ENCODE measurements at places on chromosomes 5 and 9.

DNA sequence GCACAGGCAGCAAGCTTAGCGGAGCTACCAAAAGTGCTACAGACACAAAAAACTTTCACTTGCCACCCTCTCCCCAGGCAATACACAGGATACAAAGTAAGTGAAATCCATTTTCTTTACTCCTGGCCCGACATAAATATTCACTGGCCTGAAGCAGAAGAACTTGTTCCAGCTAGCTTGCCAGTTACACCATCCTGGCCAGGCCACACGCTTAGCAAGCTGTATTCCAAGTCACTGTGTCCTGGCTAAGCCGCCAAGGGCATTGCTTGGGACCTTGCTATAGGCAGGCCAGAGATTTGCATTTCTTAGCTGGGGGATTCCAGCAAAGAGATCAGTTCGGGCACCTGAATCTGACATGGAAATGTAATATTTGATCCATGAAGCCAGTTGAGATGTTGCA is 71.0 kb upstream of the SLC1A3 start:
- no peak for DNase-seq

- no peak for DNase-seq
These were observed 77.0 kb downstream of the ABCA1 start for GRCh38 chr9:104850786-104851545.

DNA sequence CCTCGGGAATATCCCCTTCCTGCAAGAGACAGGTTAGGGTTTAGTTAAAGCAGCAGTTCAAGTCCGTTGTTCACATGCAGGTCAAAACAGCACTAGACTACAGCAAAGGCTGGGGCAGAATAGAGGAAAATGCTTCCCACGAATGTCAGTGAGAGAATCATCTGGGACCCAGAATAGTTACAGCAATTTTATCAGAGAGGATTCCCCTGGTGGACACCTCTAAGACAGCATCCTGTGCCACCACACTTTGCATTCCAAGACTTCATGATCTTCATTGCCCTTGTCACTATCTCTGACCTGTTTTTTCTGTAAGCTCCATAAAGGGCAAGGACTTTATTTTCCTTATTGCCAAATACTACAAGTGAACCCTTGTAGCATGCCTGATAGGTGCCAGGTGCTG is 12.9 kb downstream of the GRXCR2 start:
- no peak for DNase-seq

DNA sequence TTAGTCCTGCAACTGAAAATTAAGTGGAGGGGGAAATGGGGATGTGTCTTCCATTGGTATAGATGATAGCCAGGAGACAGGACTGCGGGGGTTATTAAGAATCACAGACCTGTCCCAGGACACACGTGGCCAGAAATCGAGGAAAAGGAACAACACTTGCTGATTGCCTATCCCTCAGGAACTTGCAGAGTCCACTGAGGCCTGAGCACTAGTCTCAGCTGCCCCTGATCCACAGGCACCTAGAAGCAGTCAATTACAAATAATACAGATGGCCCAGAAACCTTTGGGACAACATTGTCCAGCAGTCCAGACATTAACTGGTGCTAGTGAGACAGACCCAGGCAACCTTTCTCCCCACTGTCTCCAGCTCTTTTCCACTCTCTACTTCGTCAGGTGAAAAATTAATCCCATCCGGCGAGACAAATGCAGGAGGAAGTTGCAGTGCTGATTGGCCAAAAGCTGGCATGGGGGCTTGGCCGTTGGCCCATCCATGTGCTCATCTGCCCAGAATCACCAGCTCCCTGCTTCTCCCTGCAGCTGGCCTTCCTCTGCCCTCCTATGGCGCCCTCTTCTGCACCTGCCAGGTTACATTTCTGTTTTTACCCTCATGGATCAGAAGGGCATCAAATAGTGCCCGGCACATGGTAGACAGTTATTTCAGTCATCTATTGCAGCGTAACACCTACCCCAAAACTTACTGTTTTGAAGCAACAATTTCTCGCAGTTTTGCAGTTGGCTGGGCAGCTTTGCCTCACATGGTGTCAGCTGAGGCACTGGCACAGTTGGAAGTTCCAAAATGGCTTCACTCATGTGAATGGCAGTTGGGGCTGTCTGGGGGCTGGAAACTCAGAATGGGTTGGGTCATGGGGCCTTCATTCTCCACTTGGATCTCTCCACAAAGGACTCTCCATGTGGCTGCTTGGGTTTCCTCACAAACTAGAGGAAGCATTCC is 3.6 kb upstream of the B4GALT1 start:
- peak; percentile 51 for DNase-seq

DNA sequence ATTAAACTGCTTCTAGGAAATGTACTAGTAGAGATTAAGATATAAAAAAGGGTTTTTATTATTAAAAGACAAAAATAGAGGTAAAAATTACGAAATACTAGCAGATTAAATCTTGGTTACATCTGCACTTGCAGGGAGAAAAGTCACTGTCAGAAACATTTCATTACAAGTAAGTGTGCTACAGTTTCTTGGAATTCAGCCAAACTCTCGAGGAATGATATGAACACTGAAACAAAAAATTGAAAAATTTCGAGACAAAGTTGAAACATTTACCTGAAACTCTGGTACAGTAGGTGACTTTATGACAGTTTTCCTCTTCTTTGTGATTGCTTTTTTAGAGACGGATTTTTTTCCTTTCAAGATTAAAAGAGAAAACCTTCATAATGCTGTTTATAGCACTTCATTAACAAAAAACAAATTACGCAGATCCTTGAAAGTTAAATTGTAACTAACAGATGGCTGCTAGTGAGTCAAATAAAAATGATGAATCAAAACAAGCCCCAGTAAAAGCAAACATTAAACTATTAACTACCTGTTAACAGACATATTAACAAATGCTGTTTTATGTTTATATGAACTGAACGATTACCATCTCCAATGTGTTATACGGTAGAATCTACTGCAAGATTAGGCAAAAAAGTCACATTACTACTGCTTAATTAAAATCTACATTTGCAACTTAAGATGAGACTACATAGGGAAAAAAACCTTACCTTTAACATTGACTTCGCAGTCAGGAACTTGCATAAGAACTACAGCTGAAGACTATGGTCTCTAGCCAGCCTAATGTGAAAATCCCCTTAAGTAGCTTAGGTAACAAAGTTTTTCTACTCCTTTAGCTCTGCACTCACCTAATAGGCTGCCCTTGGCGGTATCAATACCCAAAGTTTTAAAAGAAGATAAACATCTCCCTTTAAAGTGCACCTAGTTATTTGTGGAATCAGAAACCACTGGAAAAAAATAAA is 61.4 kb downstream of the RANBP6 start:
- no peak for DNase-seq

- DNase-seq = peak; percentile 28
These were observed 93.2 kb downstream of the ZFAND5 start for GRCh38 chr9:72271613-72272478.

- DNase-seq = no peak
These were observed 1.3 kb downstream of the ASTN2 start for GRCh38 chr9:117413346-117414219.

DNA sequence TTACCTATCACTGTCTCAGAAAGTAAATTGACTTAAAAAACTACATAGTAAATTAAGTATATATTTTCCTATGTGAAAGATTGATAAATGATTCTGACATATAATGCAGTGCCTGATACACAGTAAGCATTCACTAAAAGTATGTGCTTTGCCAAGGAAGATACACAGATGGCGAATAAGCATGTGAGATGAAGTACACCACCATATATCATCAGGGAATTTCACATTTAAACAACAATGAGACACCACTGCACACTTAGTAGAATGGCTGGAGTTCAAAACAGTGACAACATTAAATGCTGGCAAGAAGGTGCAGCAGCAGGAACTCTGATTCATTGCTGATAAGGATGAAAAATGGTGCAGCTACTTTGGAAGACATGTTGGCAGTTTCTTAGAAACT is 1118.8 kb downstream of the DTWD2 start:
- no peak for DNase-seq

GRCh38 chr5:14743601-14744295 is 79.2 kb downstream of the OTULIN start:
- no peak for DNase-seq

- DNase-seq = no peak
These were observed 35.2 kb downstream of the YIPF5 start for GRCh38 chr5:144135113-144135762.

DNA sequence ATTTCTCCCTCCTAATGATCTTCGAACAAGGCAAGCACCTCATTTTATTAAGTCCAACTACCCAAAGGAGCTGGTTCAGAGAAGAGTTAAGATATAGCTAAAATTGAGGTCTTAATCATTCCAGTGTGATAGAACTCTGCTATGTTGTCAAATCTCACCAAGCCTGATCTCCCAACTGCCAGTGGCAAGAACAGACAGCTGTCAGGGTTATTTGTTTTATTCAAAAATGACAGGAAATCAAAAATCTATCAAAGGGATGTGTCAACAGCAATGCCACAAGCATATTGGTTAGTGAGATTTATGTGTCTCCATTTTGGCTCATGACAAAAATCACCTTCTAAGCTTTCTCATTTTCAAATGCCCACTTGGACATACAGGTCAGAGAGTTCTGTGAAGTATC is 74.5 kb downstream of the PRELID2 start:
- no peak for DNase-seq

DNA sequence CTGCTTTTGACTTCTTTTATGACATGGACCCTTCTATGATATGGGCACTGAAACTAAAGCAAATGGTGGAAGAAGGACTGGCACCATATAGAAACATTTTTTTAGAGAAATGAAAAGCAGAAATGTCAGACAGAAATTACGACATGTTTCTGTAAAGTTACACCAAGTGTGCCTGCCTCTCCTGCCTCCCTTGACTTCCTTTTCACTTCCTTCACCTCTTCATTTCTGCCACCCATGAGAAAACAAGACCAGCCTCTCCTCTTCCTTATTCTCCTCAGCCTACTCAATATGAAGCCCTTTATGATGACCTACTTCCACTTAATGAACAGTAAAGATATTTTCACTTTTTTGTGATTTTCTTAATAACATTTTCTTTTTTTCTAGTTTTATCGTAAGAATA is 44.5 kb downstream of the ERCC6L2 start:
- no peak for DNase-seq

DNA sequence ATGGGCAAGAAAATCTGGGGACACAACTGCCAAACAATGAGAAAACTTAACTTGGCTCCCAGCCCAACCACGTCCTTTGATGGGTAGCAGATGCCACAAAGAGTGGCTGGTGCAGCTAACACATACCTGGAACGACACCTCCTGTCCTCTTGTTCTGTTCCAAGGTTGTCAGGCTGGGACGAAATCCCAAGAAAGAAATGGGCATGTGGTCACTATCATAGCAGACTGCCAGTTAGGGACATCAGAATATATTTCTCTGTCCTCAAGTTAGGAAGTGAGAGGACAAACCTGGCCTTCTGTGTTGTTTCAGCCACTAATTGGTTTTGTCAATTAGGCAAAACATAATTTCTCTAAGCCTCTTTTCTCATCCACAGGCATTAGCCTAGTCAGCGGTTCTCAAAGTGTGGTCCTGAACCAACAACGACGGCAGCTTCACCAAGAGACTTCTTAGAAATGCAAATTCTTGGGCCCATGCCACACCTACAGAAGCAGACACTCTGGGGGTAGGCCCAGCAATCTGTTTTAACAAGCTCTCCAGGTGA is 63.4 kb downstream of the RAPGEF1 start:
- peak; percentile 43 for DNase-seq

DNA sequence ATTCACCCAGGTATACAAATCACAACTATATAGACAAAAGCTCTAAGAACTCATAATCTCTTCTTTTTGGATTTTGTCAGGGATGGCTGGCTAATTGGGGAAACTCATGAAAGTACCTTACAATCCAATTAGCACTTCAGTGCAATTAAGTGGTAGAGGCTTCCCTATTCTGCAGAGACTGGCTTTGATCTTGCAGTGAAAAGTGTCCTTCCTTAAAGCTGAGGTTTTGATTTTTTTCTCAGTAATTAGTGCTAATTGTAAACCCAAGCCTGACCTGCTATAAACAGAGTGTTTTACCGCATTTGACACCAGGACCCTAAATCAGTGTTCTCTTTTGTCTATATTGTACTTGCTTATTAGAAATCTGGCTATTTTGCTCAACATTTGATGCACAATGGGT is 294.0 kb upstream of the EFNA5 start:
- no peak for DNase-seq

- DNase-seq = no peak
These were observed 67.7 kb downstream of the ADAMTS16 start for GRCh38 chr5:5207828-5208227.

DNA sequence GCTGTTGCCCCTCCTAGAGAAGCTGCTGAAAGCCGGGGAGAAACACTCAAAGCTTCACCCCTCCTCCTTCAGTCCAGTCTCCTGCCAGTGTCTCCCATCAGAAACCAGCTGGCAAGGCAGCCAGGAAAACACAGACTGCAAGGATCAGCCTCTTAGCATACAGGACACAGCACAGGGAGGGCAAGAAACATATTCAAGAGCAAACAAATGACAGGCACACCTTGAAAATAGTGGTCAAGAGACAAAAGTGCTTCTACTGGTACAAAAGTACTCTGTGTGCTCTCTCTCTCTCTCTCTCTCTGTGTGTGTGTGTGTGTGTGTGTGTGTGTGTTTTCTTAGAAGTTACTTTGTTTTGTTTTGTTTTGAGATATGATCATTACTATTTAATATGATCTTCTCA is 227.2 kb downstream of the RAB3C start:
- no peak for DNase-seq

Measured in activated CD8-positive, alpha-beta memory T cell treated with anti-CD3 and anti-CD28 coated beads, Interleukin-2, amount 50 U/mL, for 4 hours (primary cell).